Pancreas (tissue), 10 donors: ENCODE measurements at places on chromosomes 11 and 22. TPM values are rescaled to one million over a fixed set of nuclear protein-coding genes. Genes with fewer than 3 reads are reported as not detected.

DNA sequence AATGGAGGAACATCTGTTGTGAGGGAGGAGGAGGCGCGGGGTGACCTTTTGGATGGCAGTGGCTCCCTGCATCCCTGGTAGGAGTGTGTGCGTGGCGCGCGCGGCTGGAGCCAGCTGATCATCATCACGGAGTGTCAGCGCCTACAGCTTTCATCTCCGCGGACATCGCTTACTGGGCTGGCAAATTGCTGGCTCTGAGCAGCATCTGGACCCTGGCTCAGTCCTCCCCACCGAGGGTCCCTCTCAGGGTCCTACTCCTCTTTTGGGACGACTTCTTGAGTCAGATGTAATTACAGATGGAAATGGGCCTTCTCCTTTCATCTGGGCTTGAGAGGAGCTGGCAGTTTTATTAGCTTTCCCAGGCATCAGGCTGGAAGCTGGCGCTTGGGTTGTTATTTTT lies 85.3 kb downstream of the CACNA1I start:
- DNase-seq, result no peak

DNA sequence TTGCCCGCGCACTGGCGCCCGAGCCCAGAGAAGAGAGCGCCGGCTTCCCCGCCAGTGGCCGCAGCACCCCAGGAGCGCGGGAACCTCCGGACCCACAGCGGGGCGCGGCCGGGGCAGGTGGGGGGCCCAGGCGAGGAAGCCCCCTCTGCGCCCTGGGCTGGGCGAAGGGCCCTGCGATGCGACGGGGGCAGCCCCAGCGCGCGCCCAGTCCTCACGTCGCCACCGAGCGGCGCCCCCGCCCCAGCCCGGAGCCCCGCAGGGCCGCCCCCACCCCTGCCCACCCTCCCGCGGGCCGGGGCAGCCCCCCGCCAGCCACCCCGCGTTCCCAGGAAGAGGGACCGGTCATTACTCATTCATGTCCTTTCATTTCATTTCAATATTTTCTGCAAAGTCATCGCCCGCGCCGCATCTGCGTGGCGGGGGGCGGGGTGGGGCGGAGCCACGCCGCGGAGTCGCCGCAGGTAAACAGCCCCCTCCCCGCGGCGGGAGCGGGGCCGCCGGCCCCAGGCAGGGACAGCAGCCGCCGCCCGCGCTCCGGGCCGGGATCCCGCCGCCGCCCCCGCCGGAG lies 673 bp upstream of the PANX2 start:
- no peak for DNase-seq

DNA sequence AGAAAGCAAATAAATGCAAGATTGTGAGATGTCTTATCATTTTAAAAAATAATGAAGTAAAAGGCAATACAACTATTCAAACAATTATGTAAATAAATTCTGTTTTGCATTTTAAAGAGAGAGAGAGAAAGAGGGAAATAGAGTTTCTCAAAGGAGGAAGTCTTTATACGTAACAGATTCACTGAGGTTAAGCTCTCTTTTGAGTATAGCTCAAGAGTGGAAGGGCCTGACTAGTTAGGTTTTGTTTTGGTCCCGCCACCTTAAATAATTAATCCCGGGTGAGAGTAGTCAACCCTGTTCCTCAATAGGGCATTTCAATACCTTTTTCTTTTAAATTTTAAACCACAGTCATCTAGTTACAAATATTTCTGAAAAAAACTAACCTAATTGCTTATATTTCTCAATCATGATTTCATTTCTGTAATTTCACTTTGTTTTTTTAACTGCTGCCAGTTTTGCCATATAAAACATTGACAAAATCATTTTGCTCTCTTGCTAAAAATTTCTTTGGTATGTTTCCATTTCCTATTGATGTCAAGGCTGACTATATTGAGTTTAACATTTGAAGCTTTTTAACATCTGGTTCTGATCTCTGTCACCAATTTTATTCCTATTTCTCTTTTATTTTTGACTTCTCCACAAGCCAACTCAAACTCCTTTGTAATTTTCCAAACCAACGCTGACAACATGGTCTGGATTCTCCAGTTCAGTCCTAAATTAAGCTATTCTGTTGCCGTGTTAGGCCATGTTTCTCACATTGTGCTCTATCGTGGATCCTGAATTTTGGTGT lies 10.3 kb downstream of the OR10D3 start:
- no peak for DNase-seq

- DNase-seq, result no peak
Measured at GRCh38 chr22:20511578-20512229, 4.3 kb downstream of the MED15 start.

DNA sequence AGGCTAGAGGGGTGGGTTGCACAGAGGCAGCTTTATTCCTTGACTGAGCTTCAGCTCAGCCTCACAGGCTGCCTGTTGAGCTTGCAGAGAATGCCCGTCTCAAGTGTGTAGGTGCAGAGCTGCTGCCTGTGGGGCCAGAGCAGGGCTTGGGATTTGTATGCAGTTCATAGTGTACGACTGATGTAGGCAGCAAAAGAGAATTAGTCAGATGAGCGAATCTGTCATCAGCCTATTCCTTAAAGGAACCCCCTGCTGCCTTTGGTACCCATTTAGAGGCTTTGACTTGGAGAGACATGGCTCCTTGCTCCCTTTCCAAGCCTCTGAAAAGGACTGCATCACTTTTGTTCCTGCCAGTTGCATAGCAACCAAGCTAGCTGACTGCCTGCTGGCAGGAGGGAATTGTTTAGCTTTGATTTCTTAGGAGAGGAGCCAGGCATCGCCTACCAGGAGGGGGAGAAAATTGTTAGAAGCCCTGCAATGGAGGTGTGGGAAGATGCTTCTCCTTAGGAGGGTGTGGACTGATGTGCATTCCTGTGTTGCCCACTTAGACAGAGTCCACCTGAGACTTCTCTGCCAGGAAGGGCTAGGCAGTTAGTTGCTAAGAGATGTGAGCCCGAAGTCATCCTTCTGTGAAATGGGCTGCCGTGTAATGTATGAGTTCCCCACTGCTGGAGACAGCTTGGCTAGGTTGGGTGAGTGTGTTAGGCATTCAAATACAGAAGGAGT lies 10.9 kb downstream of the ACO2 start:
- no peak for DNase-seq

DNA sequence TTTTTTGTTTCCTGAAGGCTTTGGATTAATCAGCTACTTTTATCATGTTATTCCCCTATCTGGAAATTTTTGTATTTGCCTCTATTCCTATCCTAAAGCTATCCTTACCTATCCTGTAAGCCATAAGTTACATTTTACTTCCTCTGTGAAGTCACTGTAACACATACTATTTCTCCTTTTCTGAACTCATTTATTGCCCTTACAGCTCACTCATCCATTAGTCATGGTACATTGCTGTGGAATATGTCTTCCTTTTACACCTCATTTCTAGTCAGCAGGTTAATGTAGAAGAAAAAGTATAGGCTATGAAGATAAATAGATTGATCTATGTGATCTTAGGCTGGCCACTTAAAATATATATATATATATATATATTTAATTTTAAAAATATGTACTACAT lies 28.0 kb downstream of the SWAP70 start:
- DNase-seq, result no peak

GRCh38 chr11:116276051-116277044 lies 496.4 kb downstream of the BUD13 start:
- DNase-seq, result peak; percentile 92

- DNase-seq, result no peak
Measured at GRCh38 chr22:36358533-36359469, 29.0 kb downstream of the MYH9 start.

GRCh38 chr22:21937041-21937820 lies 15.4 kb downstream of the PPM1F start:
- peak; percentile 78 for DNase-seq

DNA sequence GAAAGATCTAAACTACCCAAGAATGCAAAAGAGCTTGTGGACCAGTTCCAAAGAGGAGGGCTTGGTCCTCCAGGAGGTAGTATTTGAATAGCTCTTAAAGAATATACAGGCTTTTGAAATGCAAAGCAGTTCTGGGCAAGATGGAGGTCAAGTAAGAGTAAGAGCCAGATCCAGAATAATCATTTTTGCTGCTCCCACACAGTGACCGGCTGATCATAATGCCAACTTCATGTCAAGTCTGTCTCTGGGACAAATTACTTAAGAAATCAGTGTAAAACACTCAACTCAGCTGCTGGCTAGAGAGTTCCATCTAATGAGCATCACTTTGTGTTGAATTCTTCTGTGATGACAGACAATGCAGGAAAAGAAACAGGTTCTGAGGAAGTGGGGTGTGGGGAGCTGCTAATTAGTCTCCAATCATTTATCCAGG lies 250.9 kb upstream of the NARS2 start:
- DNase-seq, result no peak

DNA sequence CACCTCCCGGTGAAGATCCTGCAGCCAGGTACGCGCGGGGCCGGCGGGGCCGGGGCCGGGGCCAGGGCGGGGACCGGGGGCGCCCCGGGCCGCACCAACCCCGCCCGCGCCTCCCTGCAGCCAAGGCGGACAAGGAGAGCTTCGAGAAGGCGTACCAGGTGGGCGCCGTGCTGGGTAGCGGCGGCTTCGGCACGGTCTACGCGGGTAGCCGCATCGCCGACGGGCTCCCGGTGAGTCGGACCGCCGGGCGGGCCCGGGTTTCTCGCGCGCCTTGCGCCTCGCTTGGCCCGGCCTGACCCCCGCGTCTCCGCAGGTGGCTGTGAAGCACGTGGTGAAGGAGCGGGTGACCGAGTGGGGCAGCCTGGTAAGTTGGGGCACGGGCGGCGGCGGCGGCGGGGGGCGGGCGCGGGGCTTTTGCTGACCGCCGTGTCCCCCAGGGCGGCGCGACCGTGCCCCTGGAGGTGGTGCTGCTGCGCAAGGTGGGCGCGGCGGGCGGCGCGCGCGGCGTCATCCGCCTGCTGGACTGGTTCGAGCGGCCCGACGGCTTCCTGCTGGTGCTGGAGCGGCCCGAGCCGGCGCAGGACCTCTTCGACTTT lies 531 bp downstream of the PIM3 start:
- peak; percentile 49 for DNase-seq

DNA sequence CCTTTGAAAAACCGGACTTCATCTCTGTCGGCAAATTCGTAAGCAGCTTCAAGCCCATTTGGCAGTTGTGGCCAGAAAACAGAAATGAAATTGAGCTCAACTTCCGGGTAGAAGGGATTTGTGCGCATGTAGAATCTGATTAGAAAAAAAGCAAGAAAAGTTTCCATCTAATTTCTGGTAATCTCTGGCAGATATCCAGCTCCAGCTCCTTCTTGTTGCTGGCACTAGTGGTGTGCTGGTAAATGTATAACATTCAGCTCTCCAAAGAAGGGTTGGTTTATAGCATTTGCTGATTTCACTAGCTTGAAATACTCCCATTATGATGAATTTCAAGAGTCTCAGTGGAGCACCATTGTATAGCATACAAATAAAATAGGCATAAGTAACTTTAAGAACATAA lies 5.4 kb downstream of the MMP1 start:
- DNase-seq, result no peak

DNA sequence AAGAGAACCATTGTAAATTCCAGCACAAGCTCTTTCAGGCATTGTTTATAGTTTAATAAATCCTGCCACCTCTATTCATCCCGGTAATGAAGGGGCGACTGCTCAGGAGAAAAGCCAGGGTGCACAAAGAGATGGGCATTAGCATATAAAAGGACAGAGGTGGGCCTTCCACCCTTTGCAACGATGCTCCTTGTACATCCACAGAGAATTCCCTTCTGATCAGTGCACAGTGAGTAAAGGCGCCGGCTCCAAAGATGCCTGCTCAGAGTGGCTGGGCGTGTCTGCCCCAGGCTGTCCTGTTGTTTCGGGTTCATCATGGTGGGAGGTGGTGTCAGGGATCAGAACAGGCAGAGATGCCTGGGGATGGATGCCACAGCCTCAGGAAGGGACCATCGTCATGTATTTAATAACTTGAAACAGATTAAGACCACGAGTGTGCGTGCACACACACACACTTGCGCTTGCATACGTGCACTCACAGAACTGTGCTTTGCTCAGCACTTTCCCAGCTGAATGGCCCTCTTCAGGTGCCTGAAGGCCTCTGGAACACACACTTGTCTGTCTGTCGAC lies 305.0 kb downstream of the TBC1D22A start:
- no peak for DNase-seq

DNA sequence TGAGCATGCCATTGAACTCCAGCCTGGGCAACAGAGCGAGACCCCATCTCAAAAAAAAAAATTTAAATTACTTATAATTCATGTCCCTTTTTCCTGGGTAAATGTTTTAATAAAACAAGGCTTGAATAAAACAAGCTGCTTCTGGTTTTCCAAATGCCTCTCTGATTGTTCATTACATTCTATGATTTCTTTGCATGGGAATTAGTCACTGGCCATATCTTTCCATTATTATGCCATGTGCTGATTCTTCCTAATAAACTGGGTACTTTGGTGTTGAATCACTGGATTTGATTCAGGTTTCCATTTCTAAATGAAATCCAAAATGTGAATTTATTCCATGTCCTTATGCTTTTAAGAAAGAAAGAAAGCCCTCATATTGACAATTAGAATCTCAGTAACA lies 42.6 kb downstream of the ZNF215 start:
- DNase-seq, result no peak

DNA sequence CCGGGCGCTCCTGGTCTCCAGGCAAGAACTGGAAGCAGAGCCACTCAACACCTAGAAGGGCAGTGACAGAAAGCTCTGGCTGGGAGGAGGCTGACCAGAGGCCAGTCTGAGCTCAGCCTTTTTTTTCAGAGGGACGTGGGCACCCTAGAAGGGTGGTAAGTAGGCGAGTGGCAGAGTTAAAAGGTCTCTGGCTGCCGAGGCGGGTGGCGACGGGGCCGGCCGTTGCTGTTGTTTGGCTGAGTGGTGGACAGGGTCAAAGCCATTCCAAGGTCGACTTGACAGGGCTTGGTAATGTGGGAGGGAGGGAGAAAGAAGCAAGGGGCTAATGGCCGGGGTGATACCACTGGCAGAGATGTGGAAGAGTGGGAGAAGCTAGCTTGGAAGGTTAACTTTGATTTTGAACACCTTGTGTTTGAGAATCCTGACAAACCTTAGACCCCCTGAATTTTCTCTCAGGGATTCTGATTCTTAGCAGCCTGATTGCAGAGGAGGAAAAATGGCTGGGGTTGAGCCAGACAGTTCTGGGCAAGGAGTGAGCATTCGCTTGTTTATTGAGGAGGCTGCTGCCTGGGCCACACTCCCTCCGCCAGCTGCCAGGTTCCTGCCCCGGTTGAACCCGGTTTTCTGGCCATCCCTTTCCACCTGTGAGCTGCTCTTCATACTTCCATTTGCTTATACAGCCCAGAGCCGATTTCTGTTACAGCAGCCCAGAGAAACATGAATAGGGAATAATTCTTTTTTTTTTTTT lies 868 bp upstream of the SYCE3 start:
- peak; percentile 52 for DNase-seq

DNA sequence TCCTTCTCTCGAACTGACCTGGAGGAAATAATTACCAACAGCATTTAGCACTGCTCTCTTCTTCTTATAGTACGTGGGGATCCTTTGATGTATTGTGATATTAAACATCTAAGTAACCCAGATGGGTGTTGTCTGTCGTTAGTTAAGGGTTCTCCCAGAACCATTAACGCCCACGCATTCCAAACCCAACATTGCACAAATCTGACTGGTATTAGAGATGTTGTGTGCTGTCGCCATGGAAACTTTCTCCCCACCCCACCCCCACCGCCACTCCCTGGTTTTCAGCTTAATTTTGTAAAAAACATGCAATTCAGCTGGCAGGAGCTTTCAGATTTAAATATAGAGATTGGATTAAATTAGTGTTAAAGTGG lies 1495.2 kb downstream of the TBC1D22A start:
- no peak for DNase-seq

DEUP1 gene
- total RNA-seq, result 0.12 TPM

SPI1 gene
- 15.1 TPM for total RNA-seq

KRTAP5-8 gene
- total RNA-seq, result not detected

GALNT18 gene
- 4.8 TPM for total RNA-seq

LAYN gene
- total RNA-seq, result 3.2 TPM

MMP8 gene
- not detected for total RNA-seq
